ENCODE measurements at places on chromosomes 12 and 14. TPM values are rescaled to one million over a fixed set of nuclear protein-coding genes. Genes with fewer than 3 reads are reported as not detected.
A peak's percentile ranks its signal among the peaks of the same experiment; 100 is the strongest.

GRCh38 chr12:127153996-127154395 lies 1113.0 kb upstream of the TMEM132C start:
- no peak for DNase-seq

DNA sequence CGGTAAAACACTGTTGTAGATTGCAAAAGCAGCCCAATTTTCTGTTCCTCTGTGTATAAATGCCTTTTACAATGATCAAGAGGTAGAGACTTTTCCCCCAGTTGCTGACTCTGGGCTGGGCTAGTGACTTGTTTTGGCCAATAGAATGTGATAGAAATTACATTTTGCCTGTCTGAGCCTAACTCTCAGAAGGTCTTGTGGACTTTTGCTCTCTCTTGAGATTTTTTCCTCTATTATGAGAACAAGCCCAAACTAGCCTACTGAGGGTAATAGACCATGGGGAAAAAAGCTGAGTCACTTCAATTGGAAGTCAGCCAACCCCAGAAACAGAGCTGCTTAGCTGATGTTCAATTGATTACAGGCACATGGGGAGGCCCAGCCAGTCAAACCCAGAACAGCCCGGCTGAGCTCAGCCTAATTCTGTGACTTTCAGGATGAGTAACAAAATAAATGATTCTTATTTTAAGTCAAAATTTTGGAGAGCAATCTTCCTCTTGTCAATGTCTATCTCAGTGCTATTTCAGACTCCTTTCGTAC lies 61.4 kb downstream of the MYF5 start:
- no peak for DNase-seq

- no peak for DNase-seq
These were observed 101.9 kb upstream of the SFSWAP start for GRCh38 chr12:131608740-131609690.

Gene KLRD1
- total RNA-seq: 197 TPM

DNA sequence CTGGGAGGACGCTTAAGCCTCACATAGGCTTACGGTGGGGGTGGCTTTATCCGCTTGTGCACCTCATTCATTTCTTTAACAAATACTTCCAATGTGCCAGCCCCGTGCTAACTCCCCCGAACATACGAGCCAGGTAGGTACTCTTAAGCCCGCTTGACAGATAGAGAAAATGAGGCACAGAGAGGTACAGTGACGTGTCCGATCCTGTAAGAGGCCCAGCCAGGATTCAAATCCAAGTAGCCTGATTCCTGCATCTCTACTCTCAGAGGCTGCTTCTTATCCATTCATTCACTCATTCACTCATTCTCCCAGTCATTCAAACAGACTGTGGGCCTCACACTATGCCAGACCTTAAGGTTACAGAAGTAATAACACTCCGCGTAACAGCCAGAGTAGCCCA lies 477 bp downstream of the OAS3 start:
- DNase-seq: no peak

DNA sequence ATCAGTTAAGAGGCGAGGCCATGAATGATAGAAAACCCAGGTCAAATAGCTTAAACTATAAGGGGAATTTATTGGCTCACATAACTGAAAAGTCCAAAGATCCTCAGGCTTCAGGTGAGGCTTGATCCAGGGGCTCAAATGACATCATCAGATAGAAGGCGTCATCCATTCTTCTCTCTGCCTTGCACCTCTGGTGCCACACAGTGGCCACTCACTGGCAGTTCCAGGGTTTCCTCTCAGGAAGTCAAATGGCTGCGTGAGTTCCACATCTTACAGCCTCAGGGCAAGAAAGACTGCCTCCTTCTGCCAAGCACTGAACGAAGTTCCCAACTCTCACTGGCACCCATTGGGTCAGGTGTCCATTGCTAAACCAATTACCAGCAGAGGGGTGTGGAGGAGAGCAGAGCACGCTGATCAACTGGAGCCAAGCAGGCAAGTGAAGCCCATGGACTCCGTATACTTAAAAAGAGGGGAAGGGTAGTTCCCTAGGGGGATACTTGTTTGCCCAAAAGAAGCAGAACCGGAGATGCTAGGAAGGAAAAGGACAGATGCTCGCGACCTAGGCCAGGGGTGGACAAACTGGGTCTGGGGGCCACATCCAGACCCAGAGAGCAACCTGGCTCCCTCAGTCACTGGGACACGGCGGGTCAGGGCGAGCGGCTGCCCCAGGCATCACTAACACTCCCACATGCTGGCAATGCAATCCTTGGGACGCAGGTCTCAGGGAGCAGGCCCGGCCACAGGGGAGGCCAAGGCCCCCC lies 69.3 kb downstream of the SERPINA3 start:
- DNase-seq: no peak

- DNase-seq: no peak
These were observed 110.7 kb downstream of the SLC25A21 start for GRCh38 chr14:37061697-37062096.

DNA sequence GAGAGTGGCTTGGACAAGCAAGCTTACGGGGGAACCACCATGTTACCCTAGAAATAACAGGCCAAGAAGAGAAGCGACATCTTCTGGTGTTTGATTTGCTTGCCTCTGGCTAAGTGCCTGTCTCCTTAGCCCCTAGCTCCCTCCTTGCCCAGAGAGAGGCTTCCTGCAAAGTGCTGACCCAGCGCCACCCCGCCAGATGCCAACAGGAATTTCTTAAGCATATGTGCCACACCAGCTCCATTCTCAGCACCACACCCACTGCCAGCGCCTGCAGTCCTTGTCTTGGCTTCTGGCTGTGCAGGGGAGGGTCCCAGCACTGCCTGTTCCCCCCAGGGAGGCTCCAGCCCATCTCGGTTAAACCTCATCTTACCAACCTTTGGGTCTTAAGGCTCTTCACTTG lies 74.2 kb upstream of the NCOR2 start:
- DNase-seq: no peak

- DNase-seq: no peak
These were observed 46.7 kb downstream of the PTGER2 start for GRCh38 chr14:52360831-52361230.

- DNase-seq: no peak
These were observed 93.6 kb downstream of the PELI2 start for GRCh38 chr14:56211844-56212243.

Gene BCL11B
- total RNA-seq: 12.9 TPM

GRCh38 chr12:53213348-53213747 lies 6.3 kb upstream of the ITGB7 start:
- DNase-seq: peak; percentile 85

DNA sequence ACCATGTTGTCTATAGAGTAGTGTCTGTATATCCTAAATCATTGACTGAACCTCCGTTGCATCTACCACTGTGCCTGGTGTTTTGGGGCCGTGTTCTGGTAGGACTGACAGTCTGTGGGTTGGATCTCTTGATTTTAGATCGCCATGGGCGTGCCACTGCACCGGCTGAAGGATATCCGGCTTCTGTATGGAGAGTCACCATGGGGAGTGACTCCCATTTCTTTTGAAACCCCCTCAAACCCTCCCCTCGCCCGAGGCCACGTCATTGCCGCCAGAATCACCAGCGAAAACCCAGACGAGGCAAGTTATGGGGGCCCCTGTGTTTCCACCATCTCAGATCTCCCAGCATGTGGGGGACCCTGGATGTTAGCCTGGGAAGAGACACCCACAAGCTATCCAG lies 69.1 kb downstream of the ACACB start:
- DNase-seq: no peak

Gene CATSPERB
- not detected for total RNA-seq

DNA sequence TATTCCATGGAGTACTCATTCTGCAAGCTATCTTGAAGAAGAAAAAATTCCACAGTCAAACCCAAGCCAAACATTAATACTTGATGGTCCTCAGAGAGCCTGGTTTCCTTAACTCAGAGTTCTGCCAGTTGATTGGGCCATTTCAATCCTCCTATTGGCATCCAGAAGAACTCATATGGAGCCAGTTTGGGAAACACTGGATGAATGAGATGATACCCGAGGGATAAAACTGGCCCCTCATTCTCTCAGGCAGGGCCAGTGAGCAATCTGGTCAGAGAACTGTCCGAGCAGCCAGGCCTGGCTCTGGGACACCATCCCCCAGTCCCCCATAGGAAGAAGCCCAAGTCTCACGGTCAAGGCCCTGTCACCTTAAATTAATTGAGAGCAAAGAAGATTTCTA lies 48.8 kb downstream of the NUAK1 start:
- DNase-seq: no peak

DNA sequence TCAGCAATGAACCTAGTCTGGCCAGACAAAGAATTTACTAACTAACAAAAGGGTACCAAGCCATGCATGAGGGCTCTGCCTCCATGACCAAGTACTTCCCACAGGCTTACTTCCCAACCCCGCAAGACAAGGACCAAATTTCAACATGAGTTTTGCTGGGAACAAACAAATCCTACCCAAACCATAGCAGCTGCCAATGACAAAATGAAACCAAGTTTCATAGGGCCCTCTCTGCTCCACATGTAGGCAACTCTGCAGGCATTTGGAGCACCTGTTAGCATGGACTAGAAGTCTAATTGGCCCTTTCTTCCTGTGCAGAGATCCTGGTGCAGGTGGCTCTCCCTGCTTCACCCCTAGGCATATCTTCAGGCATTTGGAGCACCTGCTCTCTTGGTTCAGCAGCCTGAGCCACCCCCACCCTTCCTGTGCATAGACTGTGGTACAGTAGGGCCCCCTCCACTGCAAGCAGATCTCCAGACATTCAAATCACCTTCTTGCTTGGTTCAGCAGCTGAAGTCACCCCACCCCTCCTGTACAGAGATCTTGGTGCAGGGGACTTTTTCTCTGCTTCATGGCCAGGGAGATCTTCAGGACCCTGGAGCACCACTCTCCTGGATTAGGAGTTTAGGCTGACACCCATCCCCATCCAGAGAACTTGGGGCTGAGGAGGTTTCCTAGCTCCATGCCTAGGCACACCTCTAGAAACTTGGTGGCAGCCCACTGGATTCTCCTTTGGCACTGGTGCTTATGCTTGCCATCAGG lies 308.7 kb downstream of the RPAP3 start:
- DNase-seq: no peak

DNA sequence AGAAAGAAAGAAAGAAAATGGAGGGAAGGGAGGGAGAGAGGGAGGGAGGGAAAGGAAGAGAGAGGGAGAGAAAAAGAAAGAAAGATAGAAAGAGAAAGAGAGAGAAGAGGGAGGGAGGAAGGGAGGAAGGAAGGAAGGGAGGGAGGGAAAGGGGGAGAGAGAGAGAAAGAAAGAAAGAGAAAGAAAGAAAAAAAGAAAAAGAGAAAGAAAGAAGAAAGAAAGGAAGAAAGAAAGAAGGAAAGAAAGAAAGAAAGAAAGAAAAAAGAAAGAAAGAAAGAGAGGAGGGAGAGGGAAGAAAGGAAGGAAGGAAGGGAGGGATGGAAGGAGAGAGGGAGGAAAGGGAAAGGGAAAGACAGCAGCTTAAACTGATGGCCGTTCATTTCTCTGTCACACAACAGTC lies 457.5 kb downstream of the PDZRN4 start:
- no peak for DNase-seq

Gene RPL10L
- total RNA-seq: not detected

Gene DBX2
- not detected for total RNA-seq

DNA sequence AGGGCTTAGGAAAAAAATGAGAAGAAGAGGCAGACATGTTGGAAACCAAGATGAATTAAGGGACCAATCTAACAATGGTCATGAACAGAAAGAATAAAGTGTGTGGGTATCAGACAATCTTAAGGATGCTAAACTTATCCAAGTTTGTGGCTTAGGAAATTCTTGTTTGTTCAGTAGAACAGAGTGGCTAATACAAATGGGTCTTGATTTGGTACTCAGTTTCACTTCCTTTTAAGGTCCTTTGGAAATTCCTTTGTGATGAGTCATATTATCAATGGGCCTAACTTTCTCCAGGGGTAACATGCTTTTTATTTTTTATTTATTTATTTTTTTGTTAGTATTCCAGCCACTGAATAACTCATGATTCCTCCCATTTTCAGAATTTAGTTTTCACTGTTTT lies 1154.7 kb upstream of the FLRT2 start:
- DNase-seq: no peak

GRCh38 chr12:129844662-129845220 lies 59.1 kb downstream of the TMEM132D start:
- DNase-seq: no peak

Gene HEATR5A
- 20.0 TPM for total RNA-seq

DNA sequence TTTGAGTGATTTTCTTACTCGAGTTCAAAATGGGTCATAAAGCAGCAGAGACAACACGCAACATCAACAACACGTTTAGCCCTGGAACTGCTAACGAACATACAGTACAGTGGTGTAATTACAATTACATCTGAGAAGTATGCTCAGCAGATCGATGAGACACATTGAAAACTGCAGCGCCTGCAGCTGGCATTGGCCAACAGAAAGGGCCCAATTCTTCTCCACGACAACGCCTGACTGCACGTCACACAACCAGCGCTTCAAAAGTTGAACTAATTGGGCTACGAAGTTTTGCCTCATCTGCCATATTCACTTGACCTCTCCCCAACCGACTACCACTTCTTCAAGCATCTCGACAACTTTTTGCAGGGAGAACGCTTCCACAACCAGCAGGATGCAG lies 145.6 kb downstream of the SCARB1 start:
- no peak for DNase-seq

GRCh38 chr14:100438678-100439592 lies 115.8 kb downstream of the SLC25A47 start:
- DNase-seq: no peak

GRCh38 chr14:100474196-100474595 lies 113.0 kb downstream of the BEGAIN start:
- no peak for DNase-seq

DNA sequence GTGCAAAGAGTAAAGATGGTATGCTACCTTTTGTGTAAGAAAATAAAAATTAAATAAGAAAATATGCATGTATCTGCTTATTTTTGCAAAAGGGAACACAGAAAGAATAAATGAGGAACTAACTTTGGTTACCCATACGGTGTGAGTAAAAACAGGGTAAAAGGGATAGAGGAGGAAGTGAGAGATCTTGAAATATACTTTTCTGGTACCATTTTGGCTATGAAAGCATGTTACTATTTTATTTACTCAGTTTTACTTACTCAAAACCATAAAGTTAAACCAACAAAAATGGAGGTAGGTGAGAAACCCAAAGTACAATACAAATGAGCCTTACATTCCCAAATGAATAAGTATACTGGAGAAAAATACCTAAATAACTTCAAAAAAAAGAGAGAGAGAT lies 122.0 kb upstream of the EGLN3 start:
- DNase-seq: no peak

DNA sequence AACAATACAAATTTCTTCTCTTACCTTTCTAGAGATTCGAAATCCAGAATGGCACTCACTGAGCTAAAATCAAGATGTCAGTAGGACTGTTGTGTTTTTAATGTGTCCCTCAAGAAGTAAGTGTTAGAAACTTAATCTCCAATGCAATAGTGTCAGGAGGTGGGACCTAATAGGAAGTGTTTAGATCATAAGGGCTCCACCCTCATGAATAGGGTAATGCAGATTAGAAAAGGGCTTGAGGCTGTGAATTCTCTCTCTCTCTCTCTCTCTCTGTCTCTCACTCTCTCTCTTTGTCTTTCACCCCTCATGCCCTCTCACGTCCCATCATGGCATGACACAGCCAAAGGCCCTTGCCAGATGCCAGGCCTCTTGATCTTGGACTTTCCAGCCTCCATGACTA lies 15.6 kb upstream of the SRGAP1 start:
- DNase-seq: no peak

GRCh38 chr14:29724991-29725390 lies 202.7 kb downstream of the PRKD1 start:
- DNase-seq: no peak

GRCh38 chr14:33331176-33331949 lies 392.7 kb downstream of the NPAS3 start:
- DNase-seq: no peak
